ENCODE measurements at places on chromosomes 5 and 9. TPM values are rescaled to one million over a fixed set of nuclear protein-coding genes. Genes with fewer than 3 reads are reported as not detected.

Gene FBXO4
- 7.1 TPM for total RNA-seq

Gene CDK5RAP2
- total RNA-seq = 54.5 TPM

Gene GCNT4
- 2.5 TPM for total RNA-seq

Gene PCDHB3
- total RNA-seq = 2.0 TPM

Gene TMEM174
- total RNA-seq = not detected

Gene RMI1
- 2.9 TPM for total RNA-seq

Gene NME5
- total RNA-seq = not detected

Gene ARHGEF39
- total RNA-seq = 1.2 TPM

DNA sequence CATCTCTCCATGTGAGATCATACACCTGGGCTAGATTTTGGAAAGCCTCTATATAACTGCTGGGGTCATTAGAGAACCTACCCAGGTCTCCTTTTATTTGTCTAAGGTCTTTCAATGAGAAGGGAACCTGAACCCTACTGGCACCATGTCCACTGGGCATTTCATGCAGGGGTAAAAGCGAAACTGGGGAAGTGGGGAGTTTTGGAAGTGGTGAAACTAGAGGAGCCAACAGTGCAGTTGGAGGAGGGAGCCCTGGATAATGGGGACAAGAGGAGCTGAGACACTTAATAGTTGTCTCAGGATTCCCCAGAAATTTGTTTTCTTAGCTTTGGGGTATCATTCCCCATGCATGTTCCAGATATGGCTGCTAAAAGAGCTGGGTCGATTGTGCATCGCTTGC is 169.0 kb upstream of the NREP start:
- DNase-seq = no peak
- no peaks in the 10 kb centered on the region for H3K4me1 ChIP-seq
- H3K36me3 ChIP-seq = no peaks in the 10 kb centered on the region
- H3K27me3 ChIP-seq = no peaks in the 10 kb centered on the region

- H3K36me3 ChIP-seq = no peaks in the 10 kb centered on the region
- DNase-seq = no peak
- no peaks in the 10 kb centered on the region for H3K27me3 ChIP-seq
- no peaks in the 10 kb centered on the region for H3K4me1 ChIP-seq
- no peak overlapping the region for H3K27ac ChIP-seq
Measured at GRCh38 chr9:135290566-135290965, 189.0 kb upstream of the PPP1R26 start.

- H3K36me3 ChIP-seq = no peaks in the 10 kb centered on the region
- H3K27ac ChIP-seq = no peak overlapping the region
- no peaks in the 10 kb centered on the region for H3K27me3 ChIP-seq
- no peak for DNase-seq
Measured at GRCh38 chr5:79181419-79182022, 54.4 kb upstream of the JMY start.

DNA sequence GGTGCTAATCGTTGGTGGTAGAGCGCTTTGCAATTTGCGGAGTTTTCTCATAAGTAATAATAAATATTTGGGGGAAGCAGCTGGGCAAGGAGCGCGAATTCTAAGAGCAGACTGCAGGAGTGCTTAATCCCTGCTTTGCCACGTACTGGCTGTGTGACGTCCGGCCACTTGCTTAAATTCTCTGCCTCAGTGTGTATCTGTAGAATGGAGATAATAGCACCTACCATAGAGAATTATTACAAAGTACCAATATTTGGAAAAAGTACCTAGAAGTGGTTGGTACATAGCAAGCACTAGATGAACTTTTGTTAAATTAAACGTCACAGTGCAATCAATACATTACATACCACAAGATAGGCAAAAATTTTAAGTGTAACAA is 598 bp upstream of the TMED7 start:
- no peaks in the 10 kb centered on the region for H3K27me3 ChIP-seq
- peak overlapping the region; percentile 94 for H3K27ac ChIP-seq
- H3K4me3 ChIP-seq = peak overlapping the region; percentile 90
- H3K4me1 ChIP-seq = peaks cover 38% of the 10 kb centered on the region

DNA sequence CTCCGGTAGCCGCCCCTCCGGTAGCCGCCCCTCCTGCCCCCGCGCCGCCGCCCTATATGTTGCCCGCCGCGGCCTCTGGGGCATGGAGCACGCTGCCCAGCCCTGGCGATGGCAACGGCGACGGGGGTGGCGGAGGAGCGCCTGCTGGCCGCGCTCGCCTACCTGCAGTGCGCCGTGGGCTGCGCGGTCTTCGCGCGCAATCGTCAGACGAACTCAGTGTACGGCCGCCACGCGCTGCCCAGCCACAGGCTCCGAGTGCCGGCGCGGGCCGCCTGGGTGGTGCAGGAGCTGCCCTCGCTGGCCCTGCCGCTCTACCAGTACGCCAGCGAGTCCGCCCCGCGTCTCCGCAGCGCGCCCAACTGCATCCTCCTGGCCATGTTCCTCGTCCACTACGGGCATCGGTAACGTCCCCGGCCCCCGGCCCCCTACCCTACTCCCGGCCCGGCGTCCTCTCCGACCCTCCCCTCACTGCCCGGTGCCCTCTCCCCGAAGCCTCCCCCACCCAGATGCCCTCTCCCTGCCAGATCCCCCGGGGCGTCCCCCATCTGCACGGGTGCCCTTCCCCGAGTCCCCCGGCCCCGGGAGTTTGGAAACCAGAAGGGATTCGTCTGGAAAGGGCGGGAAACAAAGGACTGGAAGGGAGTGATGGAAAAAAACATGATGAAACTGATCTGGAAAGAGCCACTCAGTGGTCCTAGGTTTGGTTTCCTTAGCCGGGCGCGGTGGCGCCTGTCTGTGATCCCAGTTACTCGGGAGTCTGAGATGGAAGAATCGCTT is 417 bp downstream of the SRD5A1 start:
- H3K4me1 ChIP-seq = peaks cover 54% of the 10 kb centered on the region
- H3K4me3 ChIP-seq = peak overlapping the region; percentile 81
- no peaks in the 10 kb centered on the region for H3K27me3 ChIP-seq

- H3K36me3 ChIP-seq = no peaks in the 10 kb centered on the region
- no peaks in the 10 kb centered on the region for H3K27me3 ChIP-seq
- peaks cover 5% of the 10 kb centered on the region for H3K4me1 ChIP-seq
- H3K27ac ChIP-seq = no peak overlapping the region
Measured at GRCh38 chr5:122909470-122910100, 64.2 kb downstream of the SNX24 start.
